ENCODE measurements at places on chromosomes 7 and 10.
A peak's percentile ranks its signal among the peaks of the same experiment; 100 is the strongest.

DNA sequence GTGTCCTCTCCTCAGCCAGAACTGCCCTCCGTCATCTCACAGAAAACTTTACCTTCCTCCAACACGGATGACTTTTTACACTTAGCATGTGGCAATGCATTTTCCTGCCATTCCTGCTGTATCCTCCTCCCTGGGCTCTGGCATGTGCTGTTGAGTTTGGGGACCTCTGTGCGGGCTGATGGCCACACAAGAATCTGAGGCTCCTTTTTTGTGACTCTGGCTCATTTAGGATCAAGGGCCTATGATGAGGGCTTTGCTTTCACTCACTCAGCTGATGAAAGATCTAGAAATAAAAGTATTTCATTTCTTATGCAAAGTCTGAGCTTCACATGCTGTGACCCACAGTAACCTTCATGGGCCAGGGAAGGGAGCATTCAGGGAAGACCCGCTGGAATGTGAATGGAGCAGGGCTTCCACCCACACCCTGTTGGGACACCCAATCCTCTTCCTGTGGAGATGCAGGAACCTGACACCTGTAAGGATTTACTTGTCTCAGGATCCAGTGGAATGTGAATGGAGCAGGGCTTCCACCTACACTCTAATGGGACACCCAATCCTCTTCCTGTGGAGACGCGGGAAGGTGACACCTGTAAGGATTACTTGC lies 500.3 kb upstream of the MKI67 start:
- DNase-seq: no peak

DNA sequence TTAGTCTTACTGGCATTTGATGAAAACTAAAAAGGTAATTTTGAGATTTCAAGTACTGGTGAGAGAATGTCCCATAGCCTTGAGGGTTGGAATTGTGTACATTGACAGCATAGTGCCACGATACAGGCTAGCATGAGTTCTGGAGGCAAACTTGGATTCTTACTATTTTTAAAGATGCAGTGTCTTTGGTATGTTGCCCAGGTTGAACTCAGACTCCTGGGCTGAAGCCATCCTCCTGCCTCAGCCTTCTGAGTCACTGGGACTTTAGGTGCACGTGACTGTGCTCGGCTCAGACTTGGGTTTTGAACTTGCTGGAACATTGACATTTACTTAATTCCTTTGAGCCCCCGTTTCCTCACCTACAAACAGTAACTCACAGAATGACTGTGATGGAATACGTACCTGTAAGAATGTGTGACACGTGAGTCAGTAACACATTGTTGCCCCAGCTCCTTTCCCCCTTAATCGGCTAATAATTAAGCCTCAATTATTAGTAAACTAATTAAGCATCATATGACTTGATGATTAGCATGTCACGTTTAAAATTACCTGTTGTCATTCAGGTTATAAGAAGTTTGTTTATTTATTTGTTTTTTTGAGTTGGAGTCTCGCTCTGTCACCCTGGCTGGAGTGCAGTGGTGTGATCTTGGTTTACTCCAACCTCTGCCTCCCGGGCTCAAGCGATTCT lies 10.6 kb downstream of the DNAJB6 start:
- no peak for DNase-seq

DNA sequence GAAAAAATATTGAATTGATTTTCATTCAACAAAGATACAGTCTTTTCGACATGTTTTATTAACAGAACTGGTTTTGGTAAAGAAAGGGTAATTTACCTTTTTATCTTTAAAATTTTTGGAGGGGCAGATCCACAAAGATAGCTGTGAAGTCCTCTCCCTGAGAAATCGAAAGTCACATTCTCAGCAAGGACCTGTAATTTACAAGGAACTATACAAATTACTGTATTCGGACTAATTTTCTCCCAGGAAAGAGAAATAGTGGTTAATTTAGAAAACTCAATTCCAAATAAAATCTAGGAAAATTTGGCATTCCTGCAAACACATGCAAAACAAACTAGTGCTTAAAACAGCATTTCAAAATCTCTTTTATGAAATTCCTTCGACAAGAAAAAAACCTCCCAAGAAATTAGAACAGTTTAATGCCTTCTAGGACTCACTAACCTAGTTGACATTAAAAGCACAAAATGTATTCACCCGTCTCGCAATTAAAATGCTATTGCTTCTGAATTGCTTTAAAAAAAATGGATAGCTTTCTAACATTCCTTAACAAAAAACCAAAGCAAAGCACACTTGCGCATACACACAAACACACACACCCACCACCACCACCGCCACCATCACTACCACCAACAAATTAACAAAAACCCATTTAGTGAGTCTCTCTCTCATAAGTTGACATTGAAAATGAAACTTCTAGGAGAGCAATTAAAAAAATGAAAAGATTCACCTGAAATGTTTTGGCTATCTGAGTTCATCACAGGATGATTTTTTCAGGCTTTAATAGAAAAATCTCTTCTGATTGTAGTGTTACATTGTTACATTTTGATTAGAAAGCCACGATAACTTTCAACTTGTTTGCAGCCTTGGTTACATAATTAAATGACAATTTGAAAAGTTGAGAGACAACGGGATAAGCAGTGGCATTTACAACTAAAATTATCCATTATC lies 4.0 kb upstream of the NKX2-3 start:
- DNase-seq: no peak

DNA sequence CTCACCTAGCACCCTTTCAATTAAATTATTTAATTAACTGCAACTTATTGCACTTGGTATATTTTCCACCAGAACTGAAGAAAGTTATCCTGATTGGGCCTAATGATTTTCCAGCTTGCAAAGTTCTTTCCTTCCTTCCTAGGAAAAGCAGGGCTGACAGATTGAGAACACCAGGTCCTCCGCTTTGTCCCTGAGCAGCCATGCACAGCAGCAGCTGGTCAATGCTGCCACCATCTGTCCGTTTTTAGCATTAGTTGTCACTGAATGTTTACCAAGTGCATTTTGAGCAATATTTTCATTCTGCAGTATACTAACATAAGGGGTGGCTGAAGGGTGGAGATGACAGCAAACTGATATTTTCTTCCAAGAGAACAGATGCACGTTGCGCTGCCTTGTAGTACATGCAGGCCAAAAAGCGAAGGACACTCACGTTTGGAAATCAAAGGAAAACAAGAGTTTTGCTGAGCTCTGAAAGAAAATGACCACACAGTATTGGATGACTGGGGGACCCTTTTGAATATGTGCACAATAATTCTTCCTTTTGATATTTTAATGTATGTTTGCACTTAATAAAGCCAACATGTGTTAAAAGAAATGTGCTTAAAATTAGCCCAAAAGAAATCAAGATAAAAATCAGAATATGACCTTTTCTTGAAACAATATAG lies 248.8 kb upstream of the PTN start:
- DNase-seq: no peak

- DNase-seq: no peak
Observed at GRCh38 chr10:6270951-6271350, 68.2 kb downstream of the PFKFB3 start.

DNA sequence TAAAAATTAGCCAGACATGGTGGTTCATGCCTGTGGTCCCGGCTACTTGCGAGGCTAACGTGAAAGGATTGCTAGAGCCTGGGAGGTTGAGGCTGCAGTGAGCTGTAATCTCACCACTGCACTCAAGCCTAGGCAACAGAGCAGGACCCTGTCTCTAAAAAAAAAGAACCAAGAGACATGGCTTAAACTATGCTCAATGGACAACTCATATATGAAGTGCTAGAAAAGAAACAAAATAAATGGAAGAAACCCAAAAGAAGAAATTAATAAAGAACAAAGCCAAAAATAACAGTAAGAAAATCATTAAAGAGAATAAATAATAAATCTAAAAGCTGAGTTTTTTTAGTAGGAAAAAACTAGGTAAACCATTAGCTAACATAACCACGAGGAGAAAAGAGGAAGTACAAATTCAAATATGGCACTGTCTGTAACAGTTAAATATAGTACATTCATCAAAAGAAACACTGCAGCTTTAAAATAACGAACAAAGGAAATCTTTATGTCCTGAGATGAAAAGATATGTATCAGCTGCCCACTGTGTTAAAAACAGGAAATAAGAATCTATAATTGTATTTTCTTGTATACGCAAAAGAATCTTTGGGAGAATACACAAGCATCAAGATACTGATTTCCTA lies 48.7 kb downstream of the UPF2 start:
- DNase-seq: no peak

DNA sequence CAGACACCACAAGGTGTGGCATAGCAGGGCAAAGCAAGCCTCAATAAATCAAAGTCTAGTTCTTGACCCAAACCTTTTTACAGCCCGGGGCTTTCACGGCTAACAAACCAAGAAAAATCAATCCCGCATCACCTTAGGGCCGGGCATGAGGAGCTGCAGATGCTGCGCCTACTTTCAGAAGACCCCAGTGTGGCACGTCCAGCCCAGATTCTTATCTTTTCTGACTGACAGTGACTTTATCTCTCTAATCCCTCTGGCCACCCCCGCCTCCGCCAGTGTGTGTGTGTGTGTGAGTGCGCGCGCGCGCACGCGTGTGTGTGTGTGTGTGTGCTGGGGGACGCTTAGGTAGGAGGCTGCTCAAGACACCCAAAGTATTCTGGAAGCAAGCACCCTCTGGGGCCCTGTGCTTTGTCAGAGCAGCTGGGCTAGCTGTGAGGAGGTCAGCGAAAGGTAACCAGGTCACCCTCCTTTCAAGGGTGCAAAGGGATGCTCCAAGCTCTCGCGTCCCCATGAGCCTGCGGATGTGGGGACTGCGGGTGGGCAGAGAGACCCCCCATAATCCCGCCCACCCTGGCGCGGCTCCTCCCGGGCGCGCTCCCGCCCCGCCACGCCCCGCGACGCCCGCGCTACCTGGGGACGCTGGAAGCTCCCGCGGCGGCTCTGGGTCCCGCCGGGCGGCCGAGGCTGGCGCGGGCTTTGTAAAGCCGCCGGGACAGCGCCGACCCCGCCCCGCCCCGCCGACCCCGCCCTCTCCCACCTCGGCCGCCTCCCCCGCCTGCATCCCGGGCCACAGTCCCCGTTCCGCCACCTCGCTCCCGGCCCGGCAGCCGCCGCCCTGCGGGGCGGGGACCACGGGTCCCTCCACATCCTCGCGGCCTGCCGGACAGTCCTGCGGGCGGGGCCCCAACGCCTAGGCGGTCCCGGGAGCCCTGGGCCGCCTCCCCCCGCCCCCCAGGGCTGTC lies 57.1 kb upstream of the RHOBTB1 start:
- no peak for DNase-seq

DNA sequence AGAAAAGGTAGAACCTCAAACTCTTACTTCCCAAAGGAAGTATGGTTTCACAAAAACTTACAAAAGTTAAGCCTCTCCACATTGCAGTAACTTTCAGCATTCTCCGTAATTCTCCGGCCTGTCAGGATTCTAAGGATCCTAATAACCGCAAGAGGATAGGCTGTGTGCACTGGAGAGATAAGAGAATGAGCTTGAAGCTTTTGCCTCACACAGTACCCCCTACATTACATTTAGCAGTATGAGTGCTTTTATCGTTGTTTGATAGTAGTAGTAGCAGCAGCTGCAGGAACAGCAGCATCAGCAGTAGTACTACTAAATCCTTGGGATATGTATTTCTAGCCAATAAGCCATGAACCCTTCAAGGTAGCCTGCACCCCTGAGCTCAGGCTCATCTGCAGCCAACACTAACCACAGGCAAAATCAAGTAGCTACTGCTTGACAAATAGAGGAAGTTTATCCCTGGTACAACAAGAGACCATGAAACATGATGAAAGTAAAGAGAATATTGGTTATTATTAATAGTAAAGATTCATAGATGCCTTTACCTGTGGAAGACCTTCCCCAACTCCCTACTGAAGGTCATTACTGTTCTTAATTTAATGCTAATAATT lies 222.6 kb upstream of the CNTNAP2 start:
- no peak for DNase-seq

GRCh38 chr7:36653008-36653662 lies 71.2 kb downstream of the AOAH start:
- DNase-seq: no peak

DNA sequence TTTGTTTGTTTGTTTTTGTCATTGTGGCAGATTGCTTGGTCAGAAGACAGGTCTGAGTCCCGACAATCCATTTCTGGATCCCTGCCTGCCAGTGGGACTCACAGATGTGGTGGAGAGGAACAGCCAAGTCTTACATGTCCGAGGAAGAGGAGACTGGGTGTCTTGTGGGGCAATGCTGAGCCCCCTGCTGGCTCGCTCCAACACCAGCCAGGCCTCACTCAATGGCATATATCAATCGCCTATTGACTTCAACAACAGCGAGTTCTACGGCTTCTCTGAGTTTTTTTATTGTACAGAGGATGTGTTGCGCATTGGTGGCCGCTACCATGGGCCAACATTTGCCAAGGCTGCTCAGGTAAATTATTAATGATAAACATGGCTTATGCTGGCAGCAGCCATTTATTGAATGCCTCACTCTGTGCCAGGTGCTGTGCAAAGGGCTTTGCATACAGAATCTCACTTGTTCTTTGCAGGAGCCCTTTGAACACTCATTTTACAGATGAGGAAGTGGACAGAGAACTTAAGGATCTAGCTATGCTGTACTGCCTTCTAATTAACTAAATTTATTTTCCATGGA lies 33.3 kb downstream of the COX15 start:
- DNase-seq: no peak

DNA sequence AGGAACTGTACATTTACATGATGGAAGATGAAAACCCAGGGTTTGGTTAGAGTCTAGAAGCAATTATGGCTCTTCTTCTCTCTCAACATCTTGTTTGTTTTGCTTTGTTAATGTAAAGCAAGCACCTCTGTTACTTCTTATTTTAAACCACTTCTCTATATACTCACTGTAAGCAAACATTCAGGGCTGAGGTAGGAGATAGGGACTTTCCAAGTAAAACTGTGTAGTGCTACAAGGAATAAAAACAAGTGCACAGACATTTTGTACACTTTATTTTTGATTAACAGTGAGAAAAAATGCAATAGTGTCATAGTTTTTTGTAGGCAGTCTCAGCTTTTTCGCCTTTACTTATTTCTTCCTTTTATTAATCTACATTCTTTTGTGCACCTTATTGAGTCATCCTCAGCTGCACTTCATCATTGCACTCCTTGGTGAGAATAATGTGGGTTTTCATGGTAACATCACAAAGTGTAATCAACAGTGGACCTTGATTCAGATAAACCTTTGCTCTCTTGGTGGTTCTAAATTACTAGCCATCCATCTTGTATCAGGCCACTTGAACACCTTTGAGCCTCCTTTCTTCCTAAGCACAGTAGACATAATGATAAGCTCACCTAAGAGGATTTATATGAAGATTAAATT lies 52.9 kb downstream of the ELMO1 start:
- DNase-seq: no peak

GRCh38 chr10:48606530-48607355 lies 1.9 kb upstream of the ARHGAP22 start:
- peak; percentile 40 for DNase-seq

DNA sequence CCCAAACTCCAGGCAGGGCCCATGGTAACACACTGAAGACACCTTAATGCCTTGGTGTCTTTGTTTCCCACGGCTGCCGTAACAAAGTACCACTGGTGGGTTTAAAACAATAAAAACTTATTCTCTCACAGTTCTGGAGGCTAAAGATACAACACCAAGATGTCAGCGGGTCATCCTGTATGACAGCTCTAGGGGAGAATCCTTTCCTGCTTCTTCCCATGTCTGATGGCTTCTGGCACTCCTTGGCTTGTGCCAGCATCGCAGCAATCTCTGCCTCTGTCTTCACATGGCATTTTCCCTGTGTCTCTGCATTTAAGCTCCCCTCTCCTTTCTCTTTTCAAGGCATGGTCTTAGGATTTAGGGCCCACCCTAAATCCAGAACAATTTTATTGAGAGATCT lies 33.1 kb downstream of the PRSS2 start:
- no peak for DNase-seq

All from activated CD8-positive, alpha-beta memory T cell treated with anti-CD3 and anti-CD28 coated beads for 24 hours (primary cell).